ENCODE measurements at places on chromosomes 6 and 20.
A peak's percentile ranks its signal among the peaks of the same experiment; 100 is the strongest.

- no peak for DNase-seq
Measured at GRCh38 chr6:100695445-100695844, 185.7 kb downstream of the ASCC3 start.

- DNase-seq = no peak
Measured at GRCh38 chr6:69801225-69801624, 4.4 kb upstream of the LMBRD1 start.

GRCh38 chr6:108118359-108118724 lies 43.8 kb upstream of the OSTM1 start:
- DNase-seq = no peak

DNA sequence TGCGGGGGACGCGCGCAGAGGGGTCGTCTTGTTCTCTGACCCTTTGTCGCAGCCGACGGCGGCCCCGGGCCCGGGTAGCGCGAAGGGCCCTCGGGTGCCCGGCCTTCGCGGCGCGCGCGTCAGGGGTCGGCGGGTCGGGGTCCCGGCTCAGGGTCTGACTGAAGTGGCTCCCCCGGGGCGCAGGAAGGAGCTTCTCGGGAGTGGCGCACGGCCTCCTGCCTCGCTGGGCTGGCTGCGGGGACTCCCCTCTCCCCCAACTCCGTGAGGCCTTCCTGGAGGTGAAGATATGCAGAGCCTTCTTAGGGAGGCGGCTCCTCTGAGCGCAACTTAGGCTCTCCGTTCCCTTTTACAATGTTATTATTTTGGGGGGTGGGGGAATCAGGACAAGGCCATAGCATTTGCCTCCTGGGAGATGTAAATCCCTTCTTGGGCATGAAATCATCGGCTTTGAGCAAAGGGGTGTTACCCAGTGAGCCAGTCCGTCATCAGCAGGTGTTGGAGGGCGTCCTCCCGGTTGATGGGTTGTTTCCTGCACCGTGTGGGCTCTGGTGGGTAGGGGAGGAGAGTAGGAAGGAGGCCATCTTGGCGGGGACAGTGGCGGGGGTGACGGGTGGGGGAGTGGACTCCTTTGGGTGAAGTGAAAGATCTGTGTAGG lies 523 bp downstream of the CDS2 start:
- peak; percentile 69 for DNase-seq

DNA sequence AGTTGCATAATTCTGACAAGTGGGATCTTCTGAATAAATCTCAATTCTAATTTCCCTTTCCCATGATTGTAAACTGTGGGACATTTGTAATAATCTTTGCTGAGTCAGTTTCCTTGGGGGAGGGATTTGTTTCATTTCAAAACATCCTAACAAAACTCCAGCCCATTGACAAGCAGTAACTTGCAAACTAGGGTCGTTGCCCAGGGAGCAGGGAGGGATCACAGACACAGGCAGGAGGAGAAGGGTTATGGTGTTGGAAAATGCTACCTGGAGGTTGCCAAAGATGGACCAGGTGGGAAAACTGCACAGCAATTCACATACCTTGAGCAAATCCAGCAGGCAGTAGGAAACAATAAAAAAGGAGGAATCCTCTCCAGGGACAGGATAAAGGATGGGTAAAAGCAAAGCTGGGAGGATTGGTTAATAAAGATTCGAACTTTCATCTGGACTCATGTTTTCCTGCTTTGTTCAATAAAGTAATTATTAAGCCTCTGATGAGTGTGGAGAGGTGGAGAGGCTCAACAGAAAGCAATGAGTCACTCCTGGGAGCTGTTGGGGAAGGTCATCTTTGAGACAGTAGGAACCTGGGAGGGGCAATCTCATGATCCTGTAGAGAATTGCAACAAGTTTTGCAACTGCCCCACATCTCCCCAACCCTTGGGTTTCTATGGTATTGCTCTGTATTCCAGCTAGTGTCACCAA lies 87.3 kb upstream of the AKIRIN2 start:
- DNase-seq = no peak

DNA sequence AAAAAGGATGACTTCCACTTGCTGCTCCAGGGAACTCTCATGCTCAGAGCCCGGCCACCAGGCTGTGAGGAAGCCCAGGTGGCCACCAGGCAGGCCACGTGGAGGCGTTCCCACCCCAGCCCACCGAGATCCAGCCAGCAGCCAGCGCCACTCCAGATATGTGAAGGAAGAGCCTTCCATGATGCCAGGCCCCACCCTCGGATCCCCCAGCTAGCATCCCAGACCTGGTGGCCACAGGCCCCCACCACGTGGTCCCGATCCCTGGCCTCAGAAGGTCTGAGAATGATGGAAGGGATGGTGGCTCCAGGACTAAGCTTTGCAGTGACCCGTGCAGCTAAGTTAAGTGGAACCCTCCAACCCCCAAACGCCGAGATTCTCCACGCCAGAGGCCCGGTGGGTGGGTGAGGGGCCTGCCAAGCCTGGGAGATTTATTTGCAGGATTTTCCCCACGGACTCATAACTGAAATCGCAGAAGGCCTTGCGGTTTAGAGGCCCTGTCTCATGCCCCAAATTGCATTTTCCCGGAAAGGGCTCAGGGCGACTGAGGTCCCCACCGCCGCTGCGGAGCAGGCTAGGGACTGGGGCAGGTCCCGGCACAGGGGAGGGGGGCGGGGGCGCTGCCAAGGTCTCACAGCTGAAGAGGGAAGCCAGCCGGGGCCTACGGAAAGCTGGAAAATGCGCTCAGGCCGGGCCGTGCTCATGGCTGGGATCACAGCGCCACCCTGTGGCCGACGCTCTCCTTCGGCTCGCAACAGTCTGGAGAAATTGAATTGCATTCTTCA lies 31.1 kb upstream of the CST7 start:
- DNase-seq = no peak

DNA sequence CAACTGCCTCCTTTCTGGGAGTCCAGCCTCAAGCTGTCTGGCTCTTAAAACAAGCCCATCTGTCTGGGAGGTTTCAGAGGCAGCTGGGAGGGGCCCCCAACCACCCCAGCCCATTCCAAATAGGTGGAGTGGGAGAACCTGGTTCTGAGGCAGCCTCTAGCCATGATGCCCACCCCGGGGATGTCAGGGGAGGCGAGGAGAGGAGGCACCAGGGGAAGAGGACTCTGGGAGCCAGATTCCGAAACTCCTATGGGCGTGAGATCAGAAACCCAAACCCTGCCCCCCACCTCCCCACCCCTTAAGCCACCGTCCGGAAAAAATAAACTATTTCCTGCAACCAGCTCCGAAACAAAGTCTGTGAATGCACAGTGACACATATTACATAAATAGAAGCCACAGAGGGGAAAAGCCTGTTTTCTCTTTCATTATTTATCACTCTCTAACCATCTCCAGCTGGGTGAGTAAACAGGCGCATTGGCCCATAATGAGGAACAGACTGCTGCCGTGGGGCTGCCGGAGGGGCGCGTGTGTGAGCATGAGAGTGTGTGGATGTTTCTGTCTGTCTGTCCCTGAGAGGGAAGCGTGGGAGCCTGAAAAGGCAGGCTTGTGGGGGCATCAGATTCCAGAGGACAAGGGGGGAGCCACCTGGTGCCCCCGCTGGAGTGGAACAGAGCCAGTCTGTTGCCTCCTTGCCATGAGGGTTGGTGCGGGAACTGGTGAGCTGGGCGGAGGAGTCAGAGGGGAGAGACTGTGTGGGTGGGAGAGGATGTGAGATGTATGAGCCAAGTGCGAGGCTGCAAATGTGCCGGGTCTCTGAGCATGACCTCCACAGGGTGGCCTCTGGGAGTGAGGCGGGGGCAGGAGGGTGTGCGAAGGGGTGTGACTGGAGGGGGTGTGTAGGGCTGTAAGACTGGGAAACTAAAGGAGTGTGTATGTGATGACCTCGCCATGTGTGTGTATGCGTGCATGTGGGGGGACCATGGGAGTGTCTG lies 14.3 kb upstream of the FOXP4 start:
- DNase-seq = no peak

GRCh38 chr6:8623441-8623840 lies 188.1 kb upstream of the SLC35B3 start:
- no peak for DNase-seq

- no peak for DNase-seq
Measured at GRCh38 chr6:148799647-148800046, 52.8 kb downstream of the UST start.

GRCh38 chr6:48429610-48430009 lies 318.6 kb upstream of the PTCHD4 start:
- no peak for DNase-seq

DNA sequence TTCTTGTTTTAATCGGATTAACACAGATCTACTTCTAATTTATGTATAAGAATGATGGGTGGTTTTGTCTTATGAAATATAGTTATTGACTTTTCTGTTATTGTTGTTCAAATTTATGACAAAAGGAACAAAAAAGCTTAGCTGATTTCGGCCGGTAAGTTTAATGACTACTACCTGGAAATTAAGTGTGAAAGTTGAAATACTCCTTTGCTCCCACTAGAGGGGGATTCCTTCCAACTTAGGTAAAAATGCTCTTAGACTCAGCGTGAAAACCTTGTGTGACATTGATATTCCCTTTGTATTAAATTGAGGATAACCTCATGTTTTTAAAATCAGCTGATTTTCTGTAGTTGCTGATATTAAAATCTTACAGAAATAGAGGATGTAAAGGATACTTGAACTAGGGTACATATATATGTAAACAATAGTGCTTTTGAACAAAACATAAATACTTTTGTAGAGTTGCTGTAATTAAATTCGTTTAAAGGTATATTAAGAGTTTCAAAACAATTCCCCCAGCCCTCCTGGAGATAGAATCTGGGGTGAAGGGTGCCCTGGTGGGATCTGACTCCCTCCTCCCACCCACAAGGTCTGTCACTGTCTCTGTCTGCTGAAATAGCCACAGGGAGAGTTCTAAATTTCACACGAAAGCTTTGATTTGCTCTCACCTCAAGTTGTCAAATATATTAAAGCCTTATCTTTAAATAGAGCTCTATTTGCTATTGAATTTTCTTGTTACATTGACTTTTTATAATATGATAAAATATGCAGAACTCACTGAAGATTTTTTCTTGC lies 257.5 kb downstream of the ARID1B start:
- DNase-seq = no peak

GRCh38 chr20:1875762-1876161 lies 19.4 kb upstream of the SIRPA start:
- no peak for DNase-seq

DNA sequence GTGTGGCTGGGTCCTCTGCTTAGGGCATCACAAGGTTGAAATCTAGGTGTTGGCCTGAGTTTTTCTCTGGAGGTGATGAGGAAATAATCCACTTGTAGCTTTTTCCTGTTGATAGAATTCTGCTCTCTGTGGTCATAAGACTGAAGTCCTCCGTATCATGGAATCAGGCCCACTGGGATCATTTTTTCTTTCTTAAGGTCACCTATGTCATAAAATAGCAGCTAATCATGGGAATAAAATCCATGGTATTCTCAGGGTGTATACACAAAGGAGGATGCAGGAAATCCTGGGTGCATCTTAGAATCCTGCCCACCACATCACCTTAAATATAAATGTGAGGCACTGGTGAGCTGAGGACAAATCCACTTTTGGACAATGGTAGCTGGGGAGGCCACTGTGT lies 72.7 kb downstream of the PRDM1 start:
- no peak for DNase-seq

DNA sequence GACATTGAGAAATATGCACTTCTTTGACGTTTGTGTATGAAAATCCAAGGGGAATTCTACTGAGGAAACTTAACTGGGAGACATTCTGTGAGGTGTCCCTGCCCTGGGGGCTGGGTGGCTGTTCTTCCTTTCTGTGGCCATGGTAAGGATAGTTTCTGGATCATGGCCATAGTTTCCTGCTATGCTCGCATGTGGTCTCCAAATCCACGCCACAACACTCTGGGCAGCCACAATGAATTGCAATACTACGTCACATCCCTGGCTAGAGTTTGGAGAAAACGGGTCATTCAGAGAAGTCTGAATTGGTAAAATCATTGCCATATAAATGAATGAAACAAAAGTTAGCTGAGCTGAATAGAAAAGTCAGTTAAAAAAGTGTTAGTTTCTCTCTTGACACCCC lies 230.6 kb downstream of the UTRN start:
- no peak for DNase-seq

DNA sequence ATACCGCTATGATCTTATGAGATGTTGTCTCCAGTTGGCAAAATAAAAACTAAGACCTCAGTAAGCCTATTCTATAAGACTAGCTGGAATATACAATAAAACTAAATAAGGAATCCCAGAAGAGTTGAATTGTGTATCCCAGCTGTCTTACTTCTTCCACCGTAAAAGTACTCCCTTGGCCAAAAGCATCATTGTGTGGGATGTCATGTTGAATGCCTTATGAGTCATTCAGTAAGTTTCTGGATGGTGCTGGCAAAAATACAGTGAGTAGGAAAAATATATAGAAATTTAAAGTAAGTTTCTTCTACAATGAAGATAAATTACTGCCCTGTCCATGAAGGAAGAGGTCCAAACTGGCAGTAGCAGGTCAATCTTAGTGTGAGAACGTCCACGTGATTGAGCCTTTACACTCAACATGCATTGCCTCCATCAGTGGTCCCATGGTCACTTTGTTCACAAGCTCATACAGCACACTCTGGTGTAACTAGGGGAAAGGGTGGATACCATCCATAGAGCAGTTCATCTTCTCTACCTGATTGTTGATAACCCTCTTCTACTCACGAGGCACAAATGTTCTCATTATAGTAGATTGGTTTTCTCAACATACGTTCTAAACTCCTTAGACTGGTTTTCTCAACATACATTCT lies 13.7 kb upstream of the ZNF318 start:
- no peak for DNase-seq

- no peak for DNase-seq
Measured at GRCh38 chr20:17161673-17162481, 65.0 kb upstream of the PCSK2 start.

DNA sequence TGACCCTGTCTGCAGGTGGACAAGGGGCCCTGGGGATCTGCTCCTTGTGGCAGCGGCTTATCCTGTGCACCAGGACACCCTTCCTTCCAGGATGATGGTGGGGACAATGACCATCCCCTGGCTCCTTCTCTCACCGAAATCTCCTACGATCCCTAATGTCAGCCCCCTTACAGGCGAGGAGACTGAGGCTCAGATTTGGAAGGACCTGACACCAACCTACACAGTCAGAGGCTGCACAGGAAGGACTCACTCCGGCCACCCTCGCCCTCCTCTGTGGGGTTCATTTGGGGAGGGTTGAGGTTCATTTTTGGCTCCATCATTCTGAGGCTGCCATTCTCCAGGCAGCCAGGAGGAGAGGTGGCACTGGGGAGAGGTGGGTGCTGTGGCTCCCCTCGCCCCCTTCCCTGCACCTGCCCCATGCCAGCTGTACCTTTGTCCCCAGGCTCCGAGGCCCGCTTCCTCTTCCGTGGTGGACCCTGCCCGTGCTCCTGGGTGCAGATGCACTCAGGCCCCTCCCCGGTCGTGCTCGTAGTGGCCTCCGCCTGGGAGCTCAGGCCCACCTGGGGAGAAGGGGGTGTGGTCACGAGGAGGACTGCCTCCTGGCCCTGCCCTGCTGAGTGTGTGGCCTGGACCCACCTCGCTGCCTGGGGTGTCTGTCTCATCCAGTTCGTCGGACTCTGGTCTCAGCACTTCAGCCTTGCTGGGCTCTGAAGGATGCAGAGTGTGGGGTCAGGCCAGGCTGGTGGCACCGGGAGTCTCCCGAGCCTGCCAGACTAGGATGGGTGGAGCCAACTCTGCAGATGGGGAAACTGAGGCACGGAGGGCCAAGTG lies 5.3 kb upstream of the CABLES2 start:
- no peak for DNase-seq

- no peak for DNase-seq
Measured at GRCh38 chr6:39829331-39829730, 37.2 kb downstream of the DAAM2 start.

Measured in central memory CD8-positive, alpha-beta T cell (primary cell).